ENCODE measurements at places on chromosomes 4 and X.

- DNase-seq, result no peak
Measured at GRCh38 chr4:4712800-4713528, 146.5 kb upstream of the MSX1 start.

GRCh38 chr4:73661646-73662119 is 41.4 kb upstream of the RASSF6 start:
- no peak for DNase-seq

DNA sequence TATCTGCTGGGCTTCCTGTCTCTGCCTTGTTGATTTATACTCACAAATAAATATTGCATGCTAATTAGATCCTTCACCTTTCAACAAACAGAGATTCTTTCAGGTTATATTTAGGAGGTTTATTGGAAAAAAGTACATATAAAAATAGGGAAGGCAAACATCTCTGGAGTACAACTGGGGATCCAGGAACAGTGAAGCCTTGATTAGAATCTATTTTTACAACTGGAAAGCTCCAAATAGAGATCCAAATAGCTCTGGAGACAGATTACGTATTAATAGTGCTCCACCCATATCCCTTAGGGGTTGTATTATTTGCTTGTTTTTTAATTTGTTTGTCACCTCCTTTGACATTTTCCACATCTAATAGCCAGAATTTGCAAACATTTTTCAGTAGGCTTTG is 46.9 kb upstream of the MAP9 start:
- DNase-seq, result no peak

DNA sequence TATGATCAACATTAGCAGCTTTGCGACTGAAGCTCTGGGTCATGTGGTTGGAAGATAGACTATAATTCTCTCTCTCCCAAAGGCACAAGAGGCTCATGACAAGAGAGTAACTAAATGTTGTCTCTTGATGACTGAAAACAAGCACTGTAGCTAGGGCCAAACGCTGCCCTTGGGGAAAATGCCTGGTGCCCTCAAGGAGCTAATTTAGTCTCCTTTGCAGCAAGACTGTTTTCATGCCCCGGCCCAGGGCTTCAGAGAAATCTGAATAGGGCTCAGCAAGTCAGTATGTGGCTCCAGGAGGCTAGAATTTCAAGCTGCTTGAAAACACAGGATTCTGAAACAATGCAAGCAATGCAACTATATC is 411.9 kb downstream of the GPAT3 start:
- DNase-seq, result no peak

DNA sequence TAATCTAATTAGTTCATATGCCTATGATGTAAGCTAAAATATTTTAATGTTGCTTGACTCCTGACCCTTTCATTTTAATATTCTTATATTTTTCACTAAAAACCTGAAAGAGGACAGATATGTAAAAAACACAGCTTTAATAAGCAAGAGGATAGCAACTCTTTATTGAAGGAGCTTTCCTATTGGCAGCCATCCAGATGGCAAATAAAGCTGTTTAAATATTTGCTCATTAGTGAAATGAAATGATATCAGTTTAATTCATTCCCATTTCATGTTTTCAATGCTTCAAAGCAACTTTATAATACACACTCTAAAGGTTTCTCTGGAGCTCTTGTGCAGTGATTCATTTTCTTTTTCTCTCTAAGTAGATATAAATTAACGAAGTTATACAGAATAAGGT is 473.4 kb downstream of the PCDH7 start:
- no peak for DNase-seq

GRCh38 chrX:131187206-131187605 is 101.9 kb downstream of the IGSF1 start:
- no peak for DNase-seq

DNA sequence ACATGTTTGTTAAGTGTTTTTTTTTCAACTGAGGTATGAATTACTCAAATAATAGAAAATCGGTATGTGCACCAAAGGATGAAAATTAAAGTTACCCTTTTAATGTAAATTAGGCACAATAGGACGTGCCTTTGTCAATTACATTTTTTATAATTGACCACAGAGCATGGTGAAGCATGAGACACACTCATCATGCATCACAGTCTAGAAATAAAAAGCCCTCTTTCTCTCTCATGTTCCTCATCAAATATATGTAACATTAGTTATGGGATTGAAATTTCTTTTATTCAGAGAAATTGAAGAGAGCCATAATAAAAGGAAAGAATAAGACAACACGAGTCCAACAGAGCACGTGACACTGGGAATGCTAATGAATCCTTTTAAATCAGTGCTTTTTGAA is 3.5 kb downstream of the GNRHR start:
- DNase-seq, result no peak

DNA sequence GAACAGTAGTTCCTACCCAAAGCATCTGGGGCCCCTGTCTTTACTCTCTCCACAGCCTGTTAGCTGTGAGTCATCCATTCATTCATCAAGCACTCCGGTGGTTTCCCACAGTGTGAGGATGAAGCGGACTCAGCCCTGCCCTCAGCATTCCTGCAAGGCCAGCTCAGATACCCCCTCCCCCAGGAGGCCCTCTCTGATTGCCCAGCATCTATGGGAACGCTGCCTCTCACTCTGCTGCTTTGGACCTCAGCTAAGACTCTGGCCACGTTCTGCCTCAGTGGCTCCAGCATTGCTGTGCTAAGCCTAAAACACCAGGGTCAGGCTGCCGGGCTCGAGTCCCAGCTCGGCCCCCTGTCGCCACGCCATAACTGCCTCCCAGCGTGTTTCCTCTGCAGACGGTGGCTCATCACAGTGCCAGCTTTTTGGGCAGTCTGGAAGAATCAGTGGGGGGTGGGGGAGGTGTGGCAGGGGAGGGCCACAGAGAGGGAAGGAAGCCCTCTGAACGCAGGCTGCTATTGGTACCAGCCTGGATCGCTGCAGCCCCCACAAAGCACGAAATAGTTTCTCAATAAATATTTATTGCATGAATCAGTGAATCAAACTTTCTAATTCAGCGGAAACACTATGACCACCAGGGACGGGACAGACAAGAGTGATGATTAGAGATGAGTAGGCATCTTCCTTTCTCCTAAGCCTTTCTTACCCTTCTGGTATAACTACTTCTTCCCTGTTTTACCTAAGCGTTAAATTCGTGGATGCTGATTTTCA is 74.4 kb downstream of the SORCS2 start:
- DNase-seq, result no peak

DNA sequence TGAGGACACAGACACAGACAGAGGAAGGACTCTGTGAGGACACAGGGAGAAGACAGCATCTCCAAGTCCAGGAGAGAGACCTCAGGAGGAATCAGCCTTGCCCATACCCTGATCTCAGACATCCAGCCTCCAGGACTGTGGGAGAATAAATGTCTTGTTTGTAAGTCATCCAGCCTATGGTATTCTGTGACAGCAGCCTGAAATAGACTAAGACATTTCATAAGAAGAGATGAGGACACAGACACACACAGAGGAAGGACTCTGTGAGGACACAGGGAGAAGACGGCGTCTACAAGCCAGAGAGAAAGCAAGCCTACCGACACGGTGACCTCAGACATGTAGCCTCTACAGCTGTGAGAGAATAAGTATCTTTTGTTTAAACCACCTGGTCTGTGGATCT is 112.1 kb downstream of the DHRSX start:
- no peak for DNase-seq

GRCh38 chrX:38172596-38172995 is 48.1 kb downstream of the SRPX start:
- DNase-seq, result no peak

GRCh38 chrX:8194216-8194615 is 23.1 kb upstream of the VCX2 start:
- DNase-seq, result no peak

GRCh38 chr4:145101091-145101490 is 3.0 kb downstream of the ABCE1 start:
- DNase-seq, result no peak

DNA sequence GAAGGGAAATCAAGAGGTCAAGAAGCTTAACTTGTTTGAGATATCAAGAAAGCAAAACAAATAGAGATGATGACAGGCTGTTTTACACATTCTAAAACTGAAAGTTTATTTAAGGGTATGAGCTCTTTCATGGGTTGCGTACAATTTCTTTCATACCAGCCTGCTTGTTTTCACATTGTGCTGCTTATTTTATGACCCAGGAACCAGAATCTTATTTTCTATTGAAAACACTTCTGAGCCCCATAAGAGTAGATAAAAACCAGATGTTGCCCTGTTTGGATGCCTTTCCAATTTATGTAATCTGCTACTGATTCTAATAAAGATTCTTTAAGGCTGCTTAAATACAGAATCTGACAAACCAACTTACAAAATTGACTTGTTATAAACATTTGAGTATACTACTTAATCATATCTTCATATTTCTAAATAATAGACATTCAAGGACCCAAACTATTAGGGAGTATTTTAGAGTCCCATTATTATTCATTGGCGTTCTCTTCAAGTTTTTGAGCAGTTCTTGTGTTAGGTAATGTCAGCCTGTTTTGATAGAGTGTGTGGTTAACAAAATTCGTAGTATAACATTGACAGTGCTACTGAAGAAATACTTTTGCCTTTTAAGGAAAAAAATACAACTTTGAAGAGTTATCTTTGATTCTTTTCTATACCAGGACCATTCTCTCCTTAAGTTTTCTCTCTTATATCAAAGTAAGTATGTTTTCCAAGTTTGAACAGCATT is 74.4 kb downstream of the PDLIM5 start:
- no peak for DNase-seq

DNA sequence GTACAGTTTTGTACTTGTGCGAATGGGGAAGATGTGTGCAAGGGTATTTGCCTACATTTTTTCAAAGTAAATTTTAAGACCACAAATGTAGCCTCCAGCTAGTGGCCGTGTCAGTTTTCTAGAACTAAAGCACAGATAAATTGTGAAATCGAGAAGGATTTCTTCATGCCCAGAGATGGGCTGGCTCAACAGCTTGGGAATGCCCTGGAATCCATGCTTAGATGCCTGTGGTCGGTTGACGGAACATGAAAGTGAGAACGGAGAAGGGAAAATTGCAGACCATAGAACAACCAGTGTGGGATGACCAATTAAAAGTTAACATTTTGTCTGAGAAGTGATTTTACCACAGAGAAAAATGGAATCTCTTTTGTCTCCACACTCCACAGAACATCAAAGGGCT is 73.2 kb upstream of the VCX2 start:
- DNase-seq, result no peak

- DNase-seq, result no peak
Measured at GRCh38 chr4:106914223-106914622, 121.9 kb downstream of the DKK2 start.

GRCh38 chr4:129344058-129344457 is 248.1 kb downstream of the C4orf33 start:
- no peak for DNase-seq

DNA sequence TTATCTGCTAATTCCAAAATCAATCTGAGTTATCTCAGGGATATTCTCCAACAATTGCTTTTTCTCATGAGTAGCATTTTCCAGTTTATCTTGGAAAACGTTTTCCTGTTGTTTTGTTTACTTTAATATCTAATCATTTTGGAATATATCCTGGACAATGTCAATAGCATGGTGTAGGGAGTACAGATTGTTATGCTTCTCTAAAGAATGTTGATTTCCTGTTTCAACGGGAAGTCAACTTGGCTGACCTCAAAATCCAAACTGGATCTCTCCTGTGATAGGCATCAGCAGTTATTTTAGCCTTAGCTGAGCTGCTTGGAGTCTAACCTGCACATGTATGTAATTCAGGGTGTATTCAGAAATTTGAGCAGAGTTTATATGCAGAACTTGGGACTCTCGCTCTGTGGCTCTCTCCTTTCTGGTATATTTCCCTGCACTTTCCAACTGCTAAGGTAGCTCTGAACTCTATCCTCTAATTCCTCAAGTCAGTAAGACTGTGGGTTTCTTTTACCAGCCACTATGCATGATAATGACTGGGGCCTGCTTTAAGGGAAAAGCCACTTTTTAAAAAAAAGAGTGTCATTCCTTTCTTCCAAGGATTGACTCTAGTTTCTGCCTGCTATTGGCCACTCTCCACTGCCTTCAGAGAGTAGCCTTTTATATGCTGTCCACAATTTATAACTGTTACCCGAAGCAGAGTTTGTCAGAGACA is 7.7 kb downstream of the PRSS48 start:
- DNase-seq, result no peak

DNA sequence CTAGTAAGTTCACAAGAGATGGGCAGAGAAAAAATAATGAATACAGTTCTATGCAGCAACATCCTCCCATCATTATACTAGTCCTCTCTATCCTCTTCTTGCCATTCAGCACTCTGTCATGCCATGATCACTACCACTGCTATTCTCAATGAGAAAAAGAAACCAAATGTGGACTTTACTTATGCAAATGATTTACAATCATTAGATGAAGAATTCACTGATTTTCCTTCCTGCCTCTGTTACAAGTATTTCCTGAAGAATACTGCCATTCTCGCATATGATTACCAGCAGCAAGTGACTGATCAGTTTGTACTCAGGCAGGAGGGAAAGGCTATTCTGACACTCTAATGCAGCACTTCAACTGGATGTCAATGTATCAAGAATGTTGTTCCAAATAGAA is 50.3 kb downstream of the WDFY3 start:
- DNase-seq, result no peak

GRCh38 chrX:30538271-30538670 is 39.3 kb downstream of the TASL start:
- DNase-seq, result no peak

- no peak for DNase-seq
Measured at GRCh38 chrX:12997906-12998687, 23.2 kb downstream of the TMSB4X start.

DNA sequence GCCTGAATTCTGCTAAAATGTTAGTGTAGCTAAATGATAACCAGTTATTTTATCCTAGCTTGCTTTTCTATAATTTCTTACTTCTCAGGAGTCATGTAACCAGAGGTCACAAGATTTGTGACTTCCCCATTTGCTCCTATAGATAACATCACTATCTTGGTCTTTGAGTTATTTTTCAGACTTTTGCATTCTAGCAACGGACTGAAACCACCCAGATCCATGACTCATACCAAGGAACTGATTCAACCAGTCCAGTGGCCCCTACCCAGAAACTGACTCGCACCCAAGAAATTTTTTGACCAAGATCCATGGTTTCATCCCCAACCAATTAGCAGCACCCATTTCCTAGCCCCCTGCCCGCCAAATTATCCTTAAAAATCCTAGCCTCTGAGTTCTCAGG is 50.0 kb downstream of the IQCM start:
- DNase-seq, result no peak

- DNase-seq, result no peak
Measured at GRCh38 chr4:14168919-14169318, 541.4 kb upstream of the BOD1L1 start.

DNA sequence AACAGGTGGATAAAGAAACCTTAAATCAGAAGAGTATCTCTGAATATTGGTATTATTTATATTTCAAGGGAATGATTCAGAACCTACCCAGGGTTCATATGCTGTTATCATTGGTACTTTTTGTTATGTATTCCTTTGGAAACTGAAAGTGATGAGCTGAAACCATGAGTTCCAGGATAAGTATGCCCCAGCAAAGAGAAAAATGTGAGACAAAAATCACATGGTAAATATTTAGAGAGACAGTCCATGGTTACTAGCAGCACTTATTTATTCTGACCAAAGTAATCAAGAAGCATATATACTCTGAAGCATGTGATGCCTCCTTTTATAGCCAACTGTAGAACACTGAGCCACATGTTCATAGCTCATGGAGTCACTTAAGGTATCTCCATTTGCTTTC is 277.7 kb downstream of the ARAP2 start:
- no peak for DNase-seq

GRCh38 chr4:28278676-28279075 is 1418.0 kb downstream of the STIM2 start:
- no peak for DNase-seq

- no peak for DNase-seq
Measured at GRCh38 chr4:88276952-88277710, 7.2 kb downstream of the PPM1K start.

GRCh38 chr4:8702020-8702495 is 109.5 kb downstream of the CPZ start:
- no peak for DNase-seq
